Pericardium fibroblast (primary cell): ENCODE measurements at places on chromosomes 6 and 20. TPM values are rescaled to one million over a fixed set of nuclear protein-coding genes. Genes with fewer than 3 reads are reported as not detected.

SMLR1 gene
- total RNA-seq: not detected in 2 replicates

KCNK16 gene
- not detected in 2 replicates for total RNA-seq

BPIFB4 gene
- total RNA-seq: under 0.01 TPM in 1 of 2 replicates, not detected in the other

SLC16A10 gene
- not detected in 2 replicates for total RNA-seq

C20orf202 gene
- total RNA-seq: 0.58 TPM in 1 of 2 replicates, not detected in the other

DEFB124 gene
- 2.1 TPM in 1 of 2 replicates, not detected in the other for total RNA-seq

CCN6 gene
- not detected in 2 replicates for total RNA-seq

LY6G6D gene
- total RNA-seq: not detected in 2 replicates

SOX18 gene
- total RNA-seq: 0.58 and 0.77 TPM in 2 replicates

MICB gene
- total RNA-seq: 3.9 and 12.6 TPM in 2 replicates
